HepG2 (cell line): ENCODE measurements at places on chromosomes 13 and 19.

DNA sequence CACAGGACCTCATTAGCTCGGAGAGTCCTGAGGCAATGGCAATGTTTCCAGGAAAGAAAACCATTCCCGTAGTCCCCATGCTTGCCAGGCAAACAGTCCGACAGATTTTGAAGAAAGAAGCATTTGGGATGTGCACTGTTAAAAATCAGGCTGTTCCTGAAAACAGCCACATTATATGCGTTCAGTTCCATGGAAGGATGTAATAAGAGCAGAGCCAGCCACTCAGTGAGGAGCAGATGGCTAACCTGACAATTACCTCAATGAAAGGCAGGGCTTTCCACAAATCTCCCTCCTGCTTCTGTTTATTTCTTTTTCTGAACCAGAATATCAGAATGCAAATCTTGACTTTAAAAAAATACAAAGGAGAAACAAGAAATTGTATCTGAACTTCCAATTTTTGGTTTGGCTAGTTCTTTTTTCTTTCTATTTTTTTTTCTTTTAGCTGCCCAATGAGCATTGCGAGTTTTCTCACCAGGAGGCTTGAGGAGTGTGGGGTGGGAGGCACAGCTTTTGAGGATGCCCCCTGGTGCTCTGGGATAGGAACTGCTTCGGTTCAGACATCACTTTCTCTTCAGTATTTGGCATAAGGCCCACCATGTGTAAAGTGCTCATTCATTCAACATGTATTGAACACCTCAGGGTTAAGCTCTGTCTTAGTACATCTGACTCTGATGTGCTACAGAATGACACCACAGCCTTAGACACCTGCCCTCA lies 124.2 kb downstream of the TBC1D4 start:
- DNase-seq, result peak; percentile 69

GRCh38 chr19:34475026-34475974 lies 6.3 kb upstream of the WTIP start:
- no peak for DNase-seq

DNA sequence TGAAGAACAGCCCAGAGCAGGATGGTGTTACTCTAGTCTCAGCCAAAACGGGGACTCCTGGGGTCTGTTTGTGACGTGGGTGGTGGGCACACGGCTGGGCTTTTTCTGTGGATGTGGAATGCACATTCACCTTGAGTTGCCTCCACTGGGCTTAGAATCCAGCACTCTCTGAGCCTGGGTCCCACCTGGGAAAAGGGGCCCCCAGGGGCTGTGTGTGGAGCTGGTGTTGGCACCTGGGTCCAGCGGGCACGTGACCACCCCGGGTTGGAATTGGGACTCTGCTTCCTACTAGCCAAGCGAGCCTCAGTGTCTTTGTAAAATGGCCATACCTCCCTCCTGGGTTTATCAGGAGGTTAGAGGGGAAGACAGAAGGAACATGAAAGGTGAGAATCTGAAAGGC lies 29.2 kb upstream of the F2RL3 start:
- no peak for DNase-seq

- peak; percentile 14 for DNase-seq
Measured at GRCh38 chr19:47663435-47663910, 49.7 kb upstream of the EHD2 start.

- DNase-seq, result no peak
Measured at GRCh38 chr13:102628559-102628958, 31.8 kb downstream of the TPP2 start.

DNA sequence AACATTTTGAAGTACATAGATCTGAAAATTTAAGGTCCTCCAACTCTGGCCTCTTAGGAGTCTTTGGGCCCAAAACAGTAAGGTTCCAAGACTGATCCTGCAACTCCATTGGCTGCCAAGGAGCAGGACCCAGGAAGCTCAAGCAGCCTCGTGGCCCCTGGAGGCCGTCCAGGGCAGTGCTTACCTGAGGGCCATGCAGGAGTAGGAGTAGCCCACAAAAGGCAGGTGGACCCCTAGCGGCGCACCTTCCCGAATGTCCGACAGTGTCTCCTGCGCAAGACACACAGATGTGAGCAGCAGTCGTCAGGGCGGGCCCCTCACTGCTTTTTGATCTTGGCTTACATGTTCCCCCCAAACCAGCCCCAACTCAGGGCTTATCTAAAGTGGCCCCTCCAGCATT lies 5.7 kb upstream of the SIX5 start:
- DNase-seq, result peak; percentile 63

GRCh38 chr13:103276775-103277498 lies 210.7 kb upstream of the SLC10A2 start:
- no peak for DNase-seq

GRCh38 chr19:2423071-2423914 lies 4.1 kb downstream of the TIMM13 start:
- DNase-seq, result no peak

DNA sequence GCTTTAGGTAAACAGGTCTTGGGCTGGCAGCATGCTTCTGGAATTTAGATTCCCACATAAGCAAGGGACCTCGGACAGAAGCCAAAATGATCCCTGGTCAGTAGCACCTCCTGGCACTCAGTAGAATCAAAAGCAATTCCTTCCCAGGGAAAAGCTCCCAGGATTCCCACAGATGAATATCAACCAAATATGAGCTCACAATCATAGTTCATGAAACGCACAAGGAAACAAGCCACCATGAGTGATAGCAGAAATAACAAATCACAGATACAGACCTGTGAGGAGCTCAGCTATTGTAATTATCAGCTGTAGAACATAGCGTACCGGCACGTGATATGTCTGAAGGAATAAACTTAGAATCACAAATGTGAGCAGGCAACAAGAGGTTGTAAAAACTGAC lies 21.8 kb upstream of the PLAUR start:
- DNase-seq, result no peak

DNA sequence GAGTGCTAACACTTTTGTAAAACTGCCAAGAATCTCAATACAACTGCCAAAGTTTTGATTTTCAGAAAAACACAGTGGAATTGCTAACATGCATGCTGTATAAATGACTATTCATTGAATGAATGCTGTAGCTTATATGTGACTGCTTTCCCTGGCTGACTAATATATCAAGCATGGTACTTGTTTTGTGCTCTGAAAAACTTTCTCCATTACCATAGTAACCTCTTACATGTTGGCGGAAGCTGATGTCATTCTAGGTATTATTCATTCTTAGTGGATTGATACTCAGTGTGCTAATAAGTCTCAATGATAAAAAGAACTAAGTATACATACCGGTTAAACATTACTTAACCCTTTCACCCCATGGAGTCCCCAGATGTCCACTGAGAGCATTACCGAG lies 166.1 kb upstream of the MYO16 start:
- DNase-seq, result no peak

DNA sequence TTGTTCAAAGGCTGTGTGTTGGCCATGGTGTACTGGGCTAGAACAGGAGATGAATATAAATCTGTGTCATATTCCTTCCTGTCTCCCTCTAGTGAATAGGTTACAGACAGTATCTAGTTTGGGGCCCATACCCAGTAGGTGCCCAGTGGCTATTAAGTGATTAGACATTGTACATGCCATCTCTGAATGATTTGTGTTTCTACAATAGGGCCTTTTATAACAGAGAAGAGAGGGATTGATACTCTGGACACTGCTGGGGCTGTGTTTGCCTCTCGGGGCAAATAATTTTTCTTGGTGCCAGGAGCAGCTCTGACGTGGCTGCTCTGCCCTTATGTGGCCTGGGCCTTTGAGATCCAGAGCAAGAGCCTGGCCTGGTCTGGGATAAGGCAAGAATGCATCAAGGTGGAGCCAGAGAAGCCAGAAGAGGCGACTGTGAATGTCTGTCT lies 403.1 kb downstream of the SPRY2 start:
- no peak for DNase-seq

DNA sequence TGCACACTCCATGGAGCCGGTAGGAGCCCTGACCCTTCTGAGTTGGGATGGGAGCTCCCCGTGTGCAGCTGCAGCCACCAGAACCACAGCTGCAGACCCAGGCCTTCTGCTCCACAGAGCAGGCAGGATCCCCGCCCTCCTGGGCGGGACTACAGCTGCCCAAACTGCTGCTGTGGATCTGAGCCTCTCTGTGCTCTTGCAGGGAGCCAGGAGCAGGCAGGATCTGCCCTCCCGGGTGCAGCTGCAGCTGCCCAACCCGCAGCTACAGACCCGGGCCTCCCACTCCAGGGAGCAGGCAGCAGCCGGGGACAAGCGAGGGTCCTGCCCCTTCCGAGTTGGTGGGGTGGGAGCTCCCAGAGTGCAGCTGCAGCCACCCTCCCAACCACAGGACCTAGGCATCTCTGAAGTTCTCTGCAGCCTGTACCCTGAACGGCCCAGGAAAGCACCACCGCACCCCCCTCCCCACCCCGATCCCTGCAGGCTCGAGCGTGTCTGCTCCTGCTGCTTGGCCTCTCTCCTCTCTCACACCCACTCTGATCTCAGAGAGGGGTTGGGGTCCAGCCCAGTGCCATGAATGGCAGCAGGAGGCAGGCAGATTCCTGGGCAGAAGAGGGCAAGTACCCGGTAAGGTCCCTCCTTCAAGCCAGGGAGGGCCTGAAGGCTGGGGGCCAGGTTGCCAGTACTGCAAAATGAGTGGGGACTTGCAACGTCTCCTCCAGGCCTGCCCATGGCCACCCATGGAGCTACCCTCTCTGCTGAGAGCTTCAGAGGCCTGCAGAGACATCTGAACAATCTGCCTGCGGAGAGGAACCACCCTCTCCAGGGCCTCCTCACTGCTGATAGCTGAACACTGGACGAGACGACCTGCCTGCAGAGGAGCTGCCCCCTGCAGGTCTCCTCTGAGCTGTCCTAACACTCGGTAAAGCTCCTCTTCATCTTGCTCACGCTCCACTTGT lies 16.4 kb upstream of the EMP3 start:
- peak; percentile 71 for DNase-seq

DNA sequence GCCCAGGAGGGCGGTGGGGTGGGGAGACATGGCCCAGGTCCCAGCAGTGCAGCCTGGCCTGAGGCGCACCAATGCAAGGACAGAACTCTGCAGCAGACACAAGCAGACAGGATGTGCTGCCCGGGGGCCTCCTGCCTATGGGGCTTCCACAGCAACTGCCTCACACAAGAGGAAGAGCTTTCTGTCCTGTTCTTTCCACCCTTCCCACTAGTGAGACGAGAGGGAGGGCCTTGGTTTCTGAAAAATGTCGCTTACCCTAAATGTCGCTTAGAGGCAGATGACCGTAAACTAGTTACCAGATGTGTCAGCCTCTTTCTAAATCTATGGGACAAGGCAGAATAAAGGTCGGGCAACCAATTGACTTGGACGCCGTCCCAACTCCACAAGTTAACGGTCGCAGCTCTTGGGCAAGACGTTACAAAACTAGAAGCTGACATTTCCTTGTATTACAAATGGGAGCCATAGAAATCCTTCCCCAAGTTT lies at the start of gene LAIR1:
Gene LAIR1 (minus strand): TSS at position 157 of the 483 bp plus-strand sequence. CDS start 127 bp downstream, at position 30.
- no peak for DNase-seq

- DNase-seq, result no peak
Measured at GRCh38 chr13:85316506-85317025, 482.7 kb downstream of the SLITRK6 start.

- DNase-seq, result no peak
Measured at GRCh38 chr19:36149673-36150406, 2.4 kb downstream of the COX7A1 start.

DNA sequence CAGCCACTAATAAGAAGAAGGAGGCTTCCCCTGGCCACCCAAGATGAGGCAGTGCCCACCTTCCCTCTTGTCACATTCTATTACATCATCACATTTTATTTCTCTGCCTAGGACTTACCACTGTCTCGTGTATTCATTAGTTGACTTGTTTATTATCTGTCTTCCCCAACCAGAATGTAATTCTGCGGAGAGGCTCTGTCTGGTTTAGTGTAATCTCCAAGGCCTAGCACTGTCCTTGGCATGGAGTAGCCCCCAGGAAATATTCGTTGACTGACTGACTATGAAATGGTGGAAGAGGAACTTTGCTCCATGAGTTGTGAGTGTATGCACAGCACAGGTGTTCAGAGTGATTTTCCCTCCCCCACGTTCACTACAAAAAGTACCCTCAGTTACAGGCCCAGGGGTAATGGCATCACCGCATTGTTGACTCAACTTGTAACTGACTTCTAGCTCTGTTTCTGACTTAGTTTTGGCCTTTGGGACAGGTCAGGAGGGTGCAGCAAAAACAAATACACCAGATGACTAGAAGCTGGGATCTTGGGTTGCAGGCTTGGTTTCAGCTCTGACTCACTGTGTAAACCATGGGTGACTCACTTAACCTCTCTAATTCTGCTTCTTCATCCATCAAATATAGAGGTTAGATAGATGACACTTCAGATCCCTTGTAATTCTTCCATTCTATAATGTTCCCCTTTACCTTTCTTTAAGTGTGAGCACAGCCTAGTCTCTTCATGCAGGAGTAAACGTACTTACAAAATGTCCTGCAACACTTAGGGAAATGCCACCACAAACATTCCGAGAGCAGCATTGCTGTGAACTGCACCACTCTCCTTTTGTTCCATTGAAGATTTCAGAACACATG lies 229.7 kb downstream of the KCNRG start:
- DNase-seq, result peak; percentile 99

DNA sequence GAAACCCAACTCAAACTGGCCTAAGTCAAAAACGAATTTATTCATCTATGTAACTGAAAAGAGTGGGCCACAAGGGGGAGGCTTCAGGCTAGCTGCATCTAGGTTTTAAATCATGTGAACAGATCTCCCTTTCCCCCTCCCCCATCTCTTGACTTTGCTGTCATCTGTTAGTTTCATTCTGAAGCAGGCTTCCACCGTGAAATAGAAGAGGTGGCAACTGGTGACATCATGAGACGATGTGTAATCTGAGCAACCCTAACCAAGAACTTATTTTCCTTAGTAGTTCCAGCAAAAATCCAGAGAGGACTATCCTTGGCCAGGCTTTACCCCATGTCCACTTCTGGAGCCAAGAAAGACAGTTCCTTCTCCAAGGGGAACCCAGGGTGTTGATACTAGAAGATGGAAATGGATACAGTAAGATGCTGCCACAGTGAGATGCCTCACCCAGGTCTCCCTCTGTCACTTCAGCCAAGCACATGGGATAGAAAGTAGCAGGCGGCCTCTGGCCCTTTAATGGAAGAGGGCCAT lies 9.4 kb downstream of the SAMD4B start:
- no peak for DNase-seq

DNA sequence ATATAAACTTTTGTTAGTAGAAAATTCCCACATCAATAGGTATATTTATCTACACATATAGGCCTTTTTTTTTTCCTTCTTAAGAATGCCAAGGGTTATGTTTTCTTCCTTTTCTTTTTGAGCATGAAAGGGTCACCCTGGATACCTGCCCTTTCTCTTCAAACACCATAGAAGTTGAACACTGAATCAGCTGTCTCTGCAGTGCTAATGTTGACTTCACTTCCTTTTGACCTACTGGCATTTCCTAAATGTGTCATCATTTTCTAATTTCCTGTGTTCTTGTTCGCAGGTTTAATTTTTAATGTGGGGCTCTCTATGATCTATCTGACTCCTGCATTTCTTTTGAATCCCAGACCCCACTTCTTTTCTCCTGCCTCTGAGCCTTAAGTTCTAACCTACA lies 532.0 kb downstream of the GPC6 start:
- peak; percentile 13 for DNase-seq

DNA sequence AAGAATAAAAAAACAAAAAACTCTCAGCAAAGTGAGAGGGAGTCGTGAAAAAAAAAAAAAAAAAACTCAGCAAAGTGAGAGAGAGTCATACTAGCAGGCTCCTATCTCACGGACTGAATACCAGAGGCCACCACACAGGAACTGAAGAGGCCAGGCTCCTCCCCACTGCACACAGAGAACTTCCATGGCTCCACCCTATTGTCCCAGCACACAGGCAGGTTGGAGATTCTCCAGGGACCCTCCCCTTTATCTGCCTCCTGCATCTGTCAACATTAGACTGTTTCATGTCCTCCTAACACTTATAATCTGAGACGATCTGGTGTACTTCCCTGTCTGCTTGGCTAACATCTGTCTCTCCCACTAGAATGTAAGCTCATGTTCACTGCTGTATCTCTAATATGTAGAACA lies 37.0 kb upstream of the FARP1 start:
- peak; percentile 90 for DNase-seq
